NCI-H345 (cell line): ENCODE measurements at places on chromosomes 1 and 21.

DNA sequence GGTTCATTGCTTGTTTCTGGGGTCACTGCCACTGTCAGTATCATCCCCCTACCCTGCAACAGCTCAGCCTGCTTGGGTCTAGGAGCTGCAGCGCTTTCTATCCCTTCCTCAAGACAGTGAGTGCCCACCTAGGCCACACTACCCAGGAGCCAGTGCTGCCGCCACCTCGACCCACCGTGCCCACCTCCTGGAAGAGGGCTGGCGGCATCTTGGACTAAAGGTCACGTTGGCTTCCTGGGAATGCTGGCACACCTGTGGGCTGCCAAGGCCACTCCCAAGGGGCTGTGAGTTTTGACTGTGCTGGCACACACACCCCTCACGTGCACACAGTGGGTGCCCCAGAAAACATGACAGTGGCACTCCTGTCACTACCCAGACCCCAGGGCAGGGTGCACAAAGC is 22.1 kb downstream of the CRYAA start:
- DNase-seq: no peak

- no peak for DNase-seq
Observed at GRCh38 chr21:41948078-41948895, 5.5 kb downstream of the C2CD2 start.

DNA sequence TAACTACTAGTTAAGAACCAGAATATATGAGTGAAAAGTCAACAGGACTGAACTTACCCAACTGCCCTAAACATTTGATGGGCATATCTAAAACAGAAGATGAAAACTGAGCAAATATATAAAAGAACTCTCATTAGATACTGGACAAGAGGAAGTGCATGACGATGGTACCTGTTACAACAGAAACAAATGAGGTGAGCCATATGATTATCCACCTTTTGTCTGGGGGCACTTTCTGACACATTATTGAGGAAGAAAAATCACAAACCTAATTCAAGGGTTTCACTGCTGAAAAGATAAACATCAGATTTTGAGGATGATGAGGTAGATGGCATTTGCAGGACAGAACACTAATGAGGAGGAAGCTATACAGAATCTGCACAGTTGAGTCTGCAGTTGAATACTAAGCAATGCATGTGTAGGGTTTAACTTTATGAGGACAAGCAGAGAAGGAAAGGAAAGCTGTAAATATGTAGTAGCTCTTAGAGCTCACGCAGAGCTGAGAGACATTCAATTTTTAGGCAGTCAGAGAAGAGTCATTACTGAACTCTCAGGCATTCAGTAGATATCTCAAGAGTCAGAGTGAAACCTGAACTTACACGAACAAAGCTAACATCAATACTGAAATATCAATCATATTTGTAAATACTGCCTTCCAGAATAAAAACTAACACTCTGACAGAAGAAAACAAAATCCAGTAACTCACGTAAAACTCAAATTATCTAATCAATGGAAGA is 262.1 kb downstream of the AKT3 start:
- DNase-seq: no peak

DNA sequence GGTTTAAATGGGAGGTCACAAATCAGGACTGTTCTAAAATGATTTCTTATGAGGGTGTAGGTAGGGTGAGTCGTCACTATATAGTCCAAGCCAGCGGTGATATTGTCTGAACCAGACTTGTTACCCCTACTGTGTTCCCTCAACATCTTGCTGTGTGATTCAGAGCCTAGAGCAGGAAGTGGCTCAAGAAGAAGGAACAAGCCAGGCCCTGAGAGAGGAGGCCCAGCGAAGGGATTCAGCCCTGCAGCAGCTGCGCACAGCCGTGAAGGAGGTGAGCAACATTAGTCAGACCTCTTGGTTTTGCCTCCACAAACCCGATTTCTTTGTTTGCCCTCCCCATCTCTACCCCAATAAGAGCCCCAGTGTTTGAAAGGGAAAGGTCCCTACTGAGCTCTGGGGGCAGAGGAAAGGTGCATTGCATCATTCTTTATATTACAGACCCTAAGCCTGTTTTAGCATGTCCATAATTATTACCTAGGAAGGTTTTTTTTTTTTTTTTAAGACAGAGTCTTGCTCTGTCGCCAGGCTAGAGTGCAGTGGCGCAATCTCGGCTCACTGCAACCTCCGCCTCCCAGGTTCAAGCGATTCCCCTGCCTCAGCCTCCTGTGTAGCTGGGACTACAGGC is 5.0 kb upstream of the SH3BGRL3 start:
- no peak for DNase-seq
